Glutamatergic neuron (in vitro differentiated cells): ENCODE measurements at places on chromosomes 3 and 15. TPM values are rescaled to one million over a fixed set of nuclear protein-coding genes. Genes with fewer than 3 reads are reported as not detected.

KCNMB3 gene
- total RNA-seq, result 2.5 TPM

- DNase-seq, result no peak
Observed at GRCh38 chr3:69409011-69409410, 23.1 kb upstream of the FRMD4B start.

DNA sequence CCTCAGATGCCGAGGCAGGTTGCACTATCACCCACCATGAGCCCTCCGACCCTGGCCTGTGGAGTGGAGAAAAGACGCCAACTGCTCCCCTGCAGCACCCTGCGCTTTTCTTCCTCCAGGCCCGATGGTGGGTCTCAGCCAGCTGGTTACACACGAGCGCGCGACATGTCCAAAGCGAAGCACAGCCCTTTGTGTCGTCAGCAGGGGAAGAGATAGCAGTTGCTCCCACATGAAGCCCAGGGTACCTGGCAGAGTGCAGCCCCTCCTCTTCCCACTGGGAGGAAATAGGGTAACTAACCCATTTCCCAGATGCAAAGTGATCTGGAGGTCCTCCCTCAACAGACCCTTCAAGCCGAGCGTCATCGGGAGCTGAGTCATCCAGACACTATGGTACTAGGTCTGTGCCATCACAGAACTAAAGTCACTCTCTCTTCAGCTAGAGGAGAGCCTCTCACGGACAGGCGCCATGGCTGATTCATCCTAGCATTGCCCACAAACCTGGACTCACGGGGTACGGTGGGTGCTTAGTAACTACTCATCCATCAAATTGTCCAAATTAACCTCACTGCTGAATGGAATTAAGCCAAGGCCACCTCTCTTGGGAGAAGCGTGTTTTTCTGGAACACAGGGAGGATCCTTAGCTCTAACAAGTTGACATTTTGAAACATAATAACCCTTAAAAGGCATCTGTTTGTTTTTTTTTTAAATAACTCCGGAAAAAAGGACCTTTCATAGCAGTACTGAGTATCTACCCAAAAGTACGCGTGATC, 45.2 kb upstream of the BDH1 start:
- no peak for DNase-seq

GRCh38 chr3:124816206-124816605, 71.0 kb downstream of the ITGB5 start:
- DNase-seq, result no peak

LRRIQ4 gene
- 0.29 TPM for total RNA-seq

GRCh38 chr3:50089609-50089945, 858 bp downstream of the RBM5 start:
- no peak for DNase-seq

FOXP1 gene
- total RNA-seq, result 31.1 TPM

GRCh38 chr15:49673861-49674260, 53.0 kb downstream of the DTWD1 start:
- no peak for DNase-seq

PP2D1 gene
- not detected for total RNA-seq

C3orf18 gene
- 13.0 TPM for total RNA-seq

DNA sequence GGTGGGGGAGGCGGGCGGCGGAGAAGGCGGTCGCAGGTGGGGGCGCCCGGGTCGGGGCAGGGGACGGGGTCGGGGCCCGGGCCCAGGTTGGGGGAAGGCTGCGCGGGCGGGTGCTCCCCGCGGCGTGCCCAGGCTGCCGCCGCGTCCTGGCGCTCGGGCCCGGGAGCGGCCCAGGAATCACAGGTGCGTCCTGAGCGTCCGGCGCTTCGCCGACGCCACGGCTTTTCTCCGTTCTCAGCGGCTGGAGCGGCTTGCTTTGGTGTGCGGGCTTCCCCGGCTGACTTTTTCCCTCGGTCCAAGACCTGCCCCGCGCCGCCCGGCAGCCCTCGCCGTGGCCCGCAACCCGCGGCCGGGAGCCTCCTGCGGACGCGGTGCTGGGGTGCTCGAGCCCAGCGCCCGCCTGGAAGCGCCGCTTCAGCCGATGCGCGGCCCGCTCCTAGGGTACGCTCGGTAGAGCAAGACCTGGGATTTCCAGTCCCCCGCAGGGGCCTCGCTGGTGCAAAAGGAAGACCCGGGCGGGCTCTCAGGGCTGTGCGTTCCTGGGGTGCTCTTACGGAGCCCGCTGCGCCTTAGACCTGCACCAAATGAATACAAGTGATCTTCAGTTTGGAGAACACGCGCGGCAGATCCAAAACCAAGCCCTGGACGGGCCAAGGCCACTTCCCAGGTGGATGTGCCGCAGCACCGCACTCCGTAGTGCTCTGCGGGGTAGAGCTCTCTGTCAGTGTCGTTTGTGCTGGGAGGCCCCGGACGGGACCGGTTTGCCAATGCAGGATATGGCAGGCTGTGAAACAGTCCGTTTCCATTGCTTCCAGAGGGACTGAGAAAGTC, 639 bp downstream of the NIPA1 start:
- peak; percentile 44 for DNase-seq

GRCh38 chr3:124939661-124940060, 5.1 kb upstream of the MUC13 start:
- DNase-seq, result no peak

DENND6A gene
- 20.5 TPM for total RNA-seq

DNA sequence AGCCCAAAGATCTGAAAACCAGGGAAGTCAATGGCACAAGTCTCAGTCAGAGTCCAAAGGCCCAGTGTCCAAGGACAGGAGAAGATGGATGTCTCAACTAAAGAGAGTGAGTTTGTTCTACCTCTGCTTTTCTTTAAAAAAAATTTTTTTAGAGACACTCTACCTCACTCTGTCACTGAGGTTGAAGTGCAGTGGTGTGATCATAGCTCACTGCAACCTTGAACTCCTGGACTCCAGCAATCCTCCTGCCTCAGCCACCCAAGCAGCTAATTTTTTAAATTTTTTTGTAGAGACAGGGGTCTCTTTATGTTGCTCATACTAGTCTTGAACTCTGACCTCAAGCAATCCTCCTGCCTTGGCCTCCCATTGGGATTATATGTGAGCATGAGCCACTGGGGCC, 39.9 kb upstream of the KPNA4 start:
- DNase-seq, result no peak

UBL7 gene
- total RNA-seq, result 62.6 TPM

DNA sequence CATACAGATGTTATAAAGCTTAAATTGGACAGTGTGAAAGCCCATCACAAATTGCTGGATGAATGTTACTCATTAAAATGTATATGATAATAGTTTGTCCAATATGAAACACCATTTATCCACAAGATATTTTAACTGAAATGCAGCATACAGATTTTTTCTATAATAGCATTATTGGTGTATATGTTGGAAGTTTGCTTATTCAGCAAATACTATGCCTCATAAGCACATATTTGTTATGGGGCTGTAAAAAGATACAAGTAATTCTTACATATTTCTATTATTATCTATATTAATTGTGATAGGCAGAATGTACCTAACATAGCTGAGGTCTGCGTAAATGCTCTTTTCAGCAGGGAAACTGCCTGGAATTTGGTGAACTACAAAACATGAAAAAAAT, 790.5 kb downstream of the DIPK2A start:
- no peak for DNase-seq

ZNF639 gene
- 34.2 TPM for total RNA-seq

GRCh38 chr3:9399337-9399703, 1.9 kb downstream of the SETD5 start:
- DNase-seq, result no peak

- no peak for DNase-seq
Observed at GRCh38 chr3:158896729-158897128, 94.9 kb downstream of the MFSD1 start.

- no peak for DNase-seq
Observed at GRCh38 chr3:25655659-25656058, 9.0 kb downstream of the TOP2B start.

OR5K2 gene
- not detected for total RNA-seq

CPNE9 gene
- 54.6 TPM for total RNA-seq

FETUB gene
- total RNA-seq, result not detected

GOLGA8R gene
- total RNA-seq, result not detected

C3orf80 gene
- 0.34 TPM for total RNA-seq

ATP13A5 gene
- total RNA-seq, result not detected

- no peak for DNase-seq
Observed at GRCh38 chr15:31590609-31591008, 264.0 kb downstream of the KLF13 start.

FANCD2OS gene
- total RNA-seq, result not detected

- DNase-seq, result no peak
Observed at GRCh38 chr3:69871251-69871650, 128.3 kb upstream of the SAMMSON start.

GRCh38 chr3:125351814-125352456, 23.2 kb downstream of the ZNF148 start:
- DNase-seq, result no peak

DNA sequence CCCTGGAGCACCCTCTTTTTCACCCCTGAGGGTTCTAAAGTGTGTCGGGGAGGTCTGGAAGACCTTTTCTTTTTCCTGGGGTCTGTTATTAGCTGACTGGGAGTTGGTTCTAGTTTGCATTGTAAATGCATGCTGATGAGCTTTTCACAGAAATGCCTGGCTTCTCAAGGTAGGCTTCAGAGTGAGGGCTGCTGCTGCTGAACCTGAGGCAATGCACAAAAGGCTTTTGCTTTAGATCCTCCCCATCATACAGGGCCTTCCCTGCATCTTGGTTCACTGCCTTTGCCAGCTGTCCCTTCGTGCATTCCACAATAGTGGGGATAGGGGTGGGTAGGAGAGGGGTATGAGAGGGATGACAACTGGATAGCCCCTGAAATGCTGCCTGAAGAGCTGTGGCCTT, 46.6 kb downstream of the FAH start:
- DNase-seq, result no peak

GRCh38 chr15:44327578-44327977, 39.1 kb downstream of the GOLM2 start:
- DNase-seq, result no peak

PLA1A gene
- total RNA-seq, result not detected

GRCh38 chr3:186571644-186572013, 1.1 kb downstream of the DNAJB11 start:
- DNase-seq, result no peak
